A549 treated with Hydrocortisone at 1 μM for 4 hours (cell line): ENCODE measurements at places on chromosomes 1 and 21. TPM values are rescaled to one million over a fixed set of nuclear protein-coding genes. Genes with fewer than 3 reads are reported as not detected.

Gene PRAMEF4
- not detected in 5 replicates for total RNA-seq

Gene TLCD4
- 7.7 to 12.5 TPM (median 10.4 TPM) in 5 replicates for total RNA-seq

Gene IL19
- not detected in 5 replicates for total RNA-seq

Gene CEP170
- 18.5 to 35.5 TPM (median 25.5 TPM) in 5 replicates for total RNA-seq

Gene FCRL2
- total RNA-seq, result not detected in 5 replicates
